Renal pelvis (tissue), 12 donors: ENCODE measurements at places on chromosomes 2 and 18. TPM values are rescaled to one million over a fixed set of nuclear protein-coding genes. Genes with fewer than 3 reads are reported as not detected.

GRCh38 chr2:71129114-71129901, 721 bp downstream of the MCEE start:
- DNase-seq, result no peak

DNA sequence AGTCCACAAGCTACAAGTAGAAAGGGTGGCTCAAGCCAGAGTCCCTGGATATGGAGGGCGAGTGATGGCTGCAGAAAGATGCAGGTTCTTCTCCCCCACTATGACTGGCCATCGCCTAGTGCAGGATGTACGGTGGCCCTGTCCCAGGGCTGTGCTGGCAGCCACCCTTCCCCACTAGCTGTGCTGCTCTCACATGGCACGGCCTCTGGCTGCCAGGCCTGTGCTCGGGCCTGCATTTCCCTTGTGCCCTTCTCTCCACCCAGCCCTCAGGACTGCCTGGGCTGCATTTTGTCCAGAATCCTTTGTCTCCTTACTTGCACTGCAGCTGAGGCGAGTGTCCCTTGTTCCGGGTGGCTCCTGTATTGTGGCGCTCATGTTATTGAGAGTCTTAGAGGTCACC, 1.6 kb upstream of the RAMP1 start:
- DNase-seq, result no peak

DNA sequence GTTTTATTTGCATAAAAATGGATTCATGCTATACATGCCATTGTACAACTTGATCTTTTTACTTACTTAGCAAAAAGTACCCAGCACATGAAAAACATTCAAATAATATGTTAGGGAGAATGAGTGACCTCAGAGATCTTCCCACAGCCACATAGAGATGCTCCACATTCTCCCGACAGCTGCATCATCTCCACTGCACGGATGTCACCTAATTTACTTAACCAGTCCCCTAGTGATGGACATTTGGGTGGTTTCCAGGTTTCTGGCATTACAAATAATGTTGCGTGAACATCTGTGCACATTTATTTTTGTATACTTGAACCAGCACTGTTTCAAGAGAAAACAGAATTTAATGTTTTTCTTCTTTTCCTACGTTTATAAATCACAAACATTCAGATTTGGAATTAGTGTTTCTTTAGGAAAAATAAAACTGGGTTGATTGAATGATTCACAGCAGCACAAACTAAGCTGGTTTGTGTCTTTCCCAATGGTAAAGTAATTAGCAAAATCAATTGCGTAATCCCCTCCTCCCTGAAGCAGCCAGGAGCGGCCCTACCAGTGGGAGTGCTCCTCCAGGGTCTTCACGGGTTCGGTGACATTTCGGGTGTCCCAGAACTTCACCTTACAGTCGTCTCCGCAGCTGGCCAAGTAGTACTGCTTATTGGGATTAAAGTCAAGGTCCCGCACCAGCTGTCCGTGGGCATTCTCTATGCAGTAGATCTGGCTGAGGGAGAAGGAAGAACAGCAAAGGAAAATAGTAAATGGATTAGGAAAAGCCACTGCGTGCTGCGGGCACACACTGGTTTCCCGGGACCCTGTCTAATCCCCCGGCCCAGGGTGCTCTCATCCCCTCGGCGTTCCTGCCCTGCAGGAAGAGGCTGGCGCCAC, 183.9 kb downstream of the EIPR1 start:
- no peak for DNase-seq

- DNase-seq, result no peak
These were observed 51.0 kb upstream of the EML4 start for GRCh38 chr2:42117923-42118753.

- DNase-seq, result no peak
These were observed 2.6 kb downstream of the GPR35 start for GRCh38 chr2:240627736-240628506.

DNA sequence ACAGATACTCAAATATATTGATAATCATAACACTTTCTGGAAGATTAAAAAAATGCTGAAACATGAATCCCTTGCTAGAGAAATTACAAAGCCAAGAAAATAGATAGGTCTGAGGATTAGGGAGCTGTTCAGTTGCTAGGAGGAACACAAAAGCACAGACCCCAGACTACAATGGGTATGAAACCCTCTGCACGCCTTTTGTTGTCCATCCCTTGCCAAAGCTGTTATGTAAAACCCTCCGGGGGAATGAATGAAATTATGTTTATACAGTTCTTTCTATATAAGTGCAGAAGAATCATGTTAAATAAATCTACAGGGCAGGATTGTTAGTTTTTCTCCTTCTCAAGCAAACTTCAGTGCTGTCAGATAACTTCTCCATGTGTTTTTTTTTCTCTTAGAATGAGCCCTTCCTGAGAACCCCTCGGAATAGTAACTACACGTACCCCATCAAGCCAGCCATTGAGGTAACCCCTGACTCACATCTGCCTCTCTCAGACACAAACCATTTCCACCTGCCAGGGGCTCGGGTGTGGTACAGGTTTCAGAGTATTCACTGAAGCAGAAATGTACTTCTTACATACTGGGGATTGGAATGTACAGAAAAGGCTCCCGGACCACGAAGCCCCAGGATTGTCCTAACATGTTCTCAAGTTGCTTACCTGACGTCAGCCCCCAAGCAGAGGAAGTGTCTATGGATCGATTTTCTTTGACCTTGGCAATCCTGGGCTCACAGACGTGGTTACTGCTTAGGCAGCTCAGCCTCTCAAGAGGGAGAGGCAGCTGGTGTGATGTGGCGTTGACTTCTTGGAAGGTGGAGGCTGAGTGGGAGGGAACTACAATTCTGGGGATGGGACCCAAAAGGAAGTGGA, 118.0 kb downstream of the PLB1 start:
- DNase-seq, result no peak

DNA sequence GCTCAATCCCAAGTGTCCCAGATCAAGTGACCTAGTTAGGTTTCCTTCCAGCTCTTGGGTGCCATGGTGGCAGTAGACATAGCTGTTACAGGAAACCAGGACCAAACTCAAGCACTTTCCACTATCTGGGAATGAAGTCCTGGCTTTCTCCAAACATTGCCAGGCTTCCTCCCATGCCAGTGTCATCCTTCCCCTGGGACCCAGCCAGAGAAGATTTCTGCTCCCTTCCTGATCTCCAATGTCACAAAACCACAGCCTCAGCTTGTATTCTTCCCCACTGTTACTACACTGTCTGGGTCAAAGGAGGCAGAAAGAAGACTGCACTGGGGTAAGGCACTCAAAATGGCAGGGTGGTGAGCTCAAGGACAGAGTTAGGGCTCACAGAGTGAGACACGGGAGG, 347.1 kb downstream of the TNS1 start:
- no peak for DNase-seq

- no peak for DNase-seq
These were observed 13.5 kb downstream of the BOK start for GRCh38 chr2:241571821-241572620.

DNA sequence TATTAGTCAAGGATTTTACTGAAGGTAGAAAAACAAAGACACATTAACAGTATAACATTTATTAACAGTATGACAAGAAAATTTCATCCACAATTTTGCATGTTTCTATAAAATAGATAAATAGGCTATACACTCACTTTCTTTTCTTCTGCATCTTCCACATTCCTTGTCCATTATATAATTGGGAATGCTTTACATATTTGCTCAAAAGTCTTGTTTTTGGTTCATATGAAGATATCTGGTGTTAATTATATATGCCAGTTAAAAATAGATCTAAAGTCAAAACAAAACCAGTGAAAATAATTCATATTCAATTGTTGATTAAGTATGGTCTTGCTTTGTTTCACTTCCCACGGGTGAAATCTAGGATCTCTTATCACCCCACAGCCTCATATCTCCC, 53.4 kb downstream of the SERPINB7 start:
- no peak for DNase-seq

DNA sequence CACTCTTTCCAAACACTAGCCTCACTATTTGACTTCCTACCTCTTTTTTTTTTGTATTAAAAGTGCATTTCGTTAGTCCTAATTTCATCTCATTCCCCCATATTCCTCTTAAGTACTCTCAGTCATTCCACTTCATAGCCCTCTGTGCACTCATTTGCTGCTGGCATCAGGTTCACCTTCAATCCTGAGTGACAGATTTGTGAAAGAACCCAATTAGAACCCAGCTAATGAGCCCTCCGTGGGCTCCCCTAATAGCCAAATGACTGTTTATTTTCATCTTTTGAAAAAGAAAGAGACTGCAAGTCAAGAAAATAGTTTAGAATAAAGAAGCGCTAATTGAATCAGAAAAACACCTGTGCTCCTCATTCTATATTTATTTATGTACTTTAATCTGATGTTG, 512.1 kb upstream of the LRATD1 start:
- no peak for DNase-seq

DNA sequence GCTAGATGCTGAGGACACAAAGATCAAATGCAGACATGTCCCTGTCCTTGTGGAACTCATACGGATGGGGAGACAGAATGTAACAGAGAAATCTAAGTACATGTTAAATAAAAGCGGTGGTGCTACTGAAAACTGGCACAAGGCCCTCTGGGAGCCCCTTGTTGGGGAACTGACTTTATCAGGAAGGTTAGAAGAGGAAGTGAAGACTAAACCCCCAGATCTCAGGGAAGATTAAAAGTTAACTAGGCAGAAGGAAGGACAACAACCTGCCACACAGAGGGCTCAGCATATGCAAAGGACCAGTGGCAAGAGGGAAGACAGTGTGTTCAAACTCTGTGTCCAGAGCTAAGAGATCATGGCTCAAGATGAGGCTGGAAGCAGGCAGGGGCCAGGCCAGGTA, 4.8 kb downstream of the CACNB4 start:
- no peak for DNase-seq

- peak; percentile 51 for DNase-seq
These were observed 219.6 kb upstream of the THUMPD2 start for GRCh38 chr2:39998617-39999016.

DNA sequence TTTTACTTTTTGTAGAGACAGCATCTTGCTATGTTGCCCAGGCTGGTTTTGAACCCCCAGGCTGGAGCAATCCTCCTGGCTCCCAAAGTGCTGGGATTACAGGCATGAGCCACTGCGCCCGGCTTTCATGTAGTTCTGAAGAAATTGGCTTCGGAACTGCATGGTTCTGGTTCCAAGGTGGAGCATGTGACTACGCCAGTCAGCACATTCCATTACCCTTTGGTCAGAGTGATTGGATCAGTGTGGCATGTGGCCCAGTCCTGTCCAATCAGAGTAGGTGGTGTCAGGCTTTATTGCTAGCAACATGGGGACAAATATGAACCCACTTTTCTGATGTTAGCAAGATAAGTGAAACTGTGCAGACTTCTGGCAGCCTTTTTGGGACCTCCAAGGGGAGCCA, 16.3 kb upstream of the ATOH8 start:
- no peak for DNase-seq

DNA sequence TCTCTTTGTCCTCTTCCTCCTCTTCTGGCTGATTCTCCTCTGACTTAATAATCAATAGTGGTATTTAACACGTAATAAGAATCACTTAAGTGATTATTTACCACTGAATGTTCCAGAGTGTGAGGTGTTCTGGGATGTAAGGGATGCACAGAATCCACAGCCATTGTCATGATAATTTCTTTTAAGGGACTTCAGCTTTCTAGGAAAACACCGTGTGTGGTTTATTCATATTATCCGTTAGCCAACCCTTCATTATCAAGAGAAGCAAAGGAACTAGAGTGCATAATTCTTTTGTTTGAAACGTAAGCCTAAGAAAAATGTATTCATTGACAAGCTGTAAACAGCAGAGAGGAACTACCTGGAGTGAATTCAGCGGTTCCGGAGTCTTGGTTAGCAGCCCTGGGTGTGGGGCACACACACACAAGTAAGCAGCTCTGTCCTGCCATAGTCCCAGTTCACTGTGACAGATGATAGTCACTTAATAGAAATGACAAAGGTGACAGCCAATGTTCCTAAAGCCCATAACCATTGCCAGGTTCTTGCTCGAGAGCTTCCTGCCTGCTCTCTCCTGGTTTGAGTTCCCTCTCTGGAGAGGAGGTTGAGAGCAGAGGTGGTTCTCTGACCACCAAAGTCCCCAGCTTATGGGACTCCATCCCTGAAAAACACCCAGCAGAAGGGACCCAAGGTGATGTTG, 101.9 kb downstream of the ACOXL start:
- no peak for DNase-seq

- no peak for DNase-seq
These were observed 436.9 kb downstream of the METTL4 start for GRCh38 chr18:2134364-2134763.

DNA sequence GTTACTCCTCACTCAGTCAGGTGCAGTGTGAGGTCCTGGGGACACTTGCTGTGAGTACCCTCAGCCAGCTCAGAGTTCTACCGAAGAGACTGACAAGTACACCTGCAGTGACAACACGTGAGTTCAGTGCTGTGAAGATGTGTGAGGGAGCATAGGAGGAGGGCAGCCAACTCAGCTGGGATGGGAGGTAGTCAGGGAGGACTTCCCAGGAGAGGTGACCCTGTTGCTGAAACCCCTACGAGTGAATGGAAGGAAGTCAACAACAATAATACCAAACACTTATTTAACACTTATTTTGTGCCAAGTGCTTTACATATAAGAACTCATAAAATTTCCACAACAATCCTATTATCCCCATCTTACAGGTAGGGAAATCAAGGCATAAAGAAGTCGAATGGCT, 10.2 kb downstream of the TMEM177 start:
- no peak for DNase-seq

- DNase-seq, result no peak
These were observed 216.9 kb upstream of the FSHR start for GRCh38 chr2:49371128-49371701.

GRCh38 chr2:234570476-234570875, 73.6 kb upstream of the ARL4C start:
- no peak for DNase-seq

DNA sequence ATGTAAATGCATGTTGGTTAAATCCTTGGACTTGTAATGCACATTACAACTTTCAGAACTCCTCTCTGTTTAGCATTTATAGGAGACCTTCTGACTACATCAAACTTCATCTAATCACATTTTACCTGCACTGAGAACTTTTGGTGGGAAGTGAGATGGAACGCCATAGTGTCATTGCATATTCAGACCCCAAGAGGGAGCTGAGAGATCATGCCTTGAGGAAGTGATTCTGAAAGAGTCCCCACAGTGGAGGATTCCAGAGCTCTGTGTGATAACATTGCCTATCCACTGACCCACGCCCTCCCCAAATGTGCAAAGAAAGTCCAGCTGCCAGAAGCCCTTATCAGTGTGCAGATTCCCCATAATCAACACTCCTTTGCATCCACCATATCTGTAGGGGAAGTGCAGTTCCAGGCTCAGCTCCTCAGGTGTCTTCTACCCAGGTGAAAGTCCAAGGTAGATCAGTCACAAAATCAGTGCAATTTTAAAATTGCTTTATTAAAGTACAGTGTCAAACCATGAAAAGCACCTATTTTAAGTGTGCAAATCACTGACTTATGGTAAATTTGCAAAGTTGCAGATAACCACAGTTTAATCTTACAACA, 212.4 kb downstream of the RPIA start:
- peak; percentile 22 for DNase-seq

The SLC30A3 gene
- 7.6 TPM for polyA plus RNA-seq

The LRP2 gene
- polyA plus RNA-seq, result 145 TPM

The CNRIP1 gene
- polyA plus RNA-seq, result 16.7 TPM

The FHOD3 gene
- polyA plus RNA-seq, result 36.0 TPM

The ZSWIM2 gene
- polyA plus RNA-seq, result not detected

The CAPN14 gene
- polyA plus RNA-seq, result 0.18 TPM

The SCN2A gene
- polyA plus RNA-seq, result 2.8 TPM

The INO80B gene
- 28.7 TPM for polyA plus RNA-seq

The TOGARAM2 gene
- polyA plus RNA-seq, result 0.83 TPM
